Neural progenitor cell (in vitro differentiated cells): ENCODE measurements at places on chromosomes 1 and 21. TPM values are rescaled to one million over a fixed set of nuclear protein-coding genes. Genes with fewer than 3 reads are reported as not detected.

The ADCY10 gene
- total RNA-seq: not detected in 2 replicates

The ACTN2 gene
- 0.52 and 0.81 TPM in 2 replicates for total RNA-seq

The DISC1 gene
- 1.8 and 3.2 TPM in 2 replicates for total RNA-seq

The FCAMR gene
- total RNA-seq: not detected in 2 replicates

The GBP2 gene
- not detected in 2 replicates for total RNA-seq

DNA sequence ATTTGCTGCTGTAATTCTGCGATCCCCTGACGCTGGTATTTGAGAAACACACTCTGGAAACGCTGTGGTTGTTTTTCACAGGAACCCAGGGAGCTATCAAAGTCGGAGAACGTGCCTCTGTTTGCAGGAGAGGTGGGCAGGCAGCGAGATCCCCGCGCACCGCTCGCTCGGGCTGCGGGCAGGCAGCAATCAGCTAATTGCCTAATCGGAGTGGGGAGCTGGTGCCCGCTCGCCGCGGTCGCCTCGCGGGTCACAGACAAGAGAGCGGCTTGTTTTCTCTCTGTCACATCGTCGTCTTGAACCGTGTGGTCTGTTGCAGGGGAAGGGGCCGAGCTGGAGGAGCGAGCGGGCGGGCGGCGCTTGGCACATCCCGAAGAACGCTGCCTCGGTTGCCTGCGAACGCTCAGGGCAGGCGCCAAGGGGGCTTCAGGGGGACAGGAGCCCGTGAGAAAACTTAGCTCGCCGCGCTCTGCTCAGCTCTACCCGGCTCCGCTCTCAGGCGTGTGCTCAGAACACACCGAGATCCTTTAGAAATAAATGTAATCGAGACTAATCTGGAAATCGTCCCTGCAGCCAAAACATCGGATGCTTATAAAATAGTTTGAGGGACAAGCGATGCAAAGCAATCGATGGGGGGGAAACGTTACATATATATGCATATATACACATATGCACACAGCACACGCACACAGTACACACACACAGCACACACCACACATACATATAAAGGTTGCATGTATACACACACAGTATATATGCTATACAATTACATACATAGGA lies 93.6 kb upstream of the SMYD2 start:
- peaks cover 22% of the 10 kb centered on the region for H3K4me1 ChIP-seq
- peak; percentile 62 for DNase-seq
- peaks cover 62% of the 10 kb centered on the region for H3K27me3 ChIP-seq
- H3K4me3 ChIP-seq: peak overlapping the region; percentile 45
- H3K36me3 ChIP-seq: no peaks in the 10 kb centered on the region
- no peak overlapping the region for H3K27ac ChIP-seq

- H3K27me3 ChIP-seq: peaks cover 31% of the 10 kb centered on the region
- no peak overlapping the region for H3K4me3 ChIP-seq
- H3K27ac ChIP-seq: no peak overlapping the region
- DNase-seq: no peak
- H3K36me3 ChIP-seq: no peaks in the 10 kb centered on the region
Measured at GRCh38 chr1:174032671-174033222, 10.6 kb upstream of the RC3H1 start.

- H3K4me1 ChIP-seq: peaks cover 6% of the 10 kb centered on the region
- H3K4me3 ChIP-seq: no peak overlapping the region
- no peaks in the 10 kb centered on the region for H3K27me3 ChIP-seq
- no peak overlapping the region for H3K27ac ChIP-seq
- H3K36me3 ChIP-seq: no peaks in the 10 kb centered on the region
Measured at GRCh38 chr1:25030674-25031589, 100.9 kb upstream of the RUNX3 start.

DNA sequence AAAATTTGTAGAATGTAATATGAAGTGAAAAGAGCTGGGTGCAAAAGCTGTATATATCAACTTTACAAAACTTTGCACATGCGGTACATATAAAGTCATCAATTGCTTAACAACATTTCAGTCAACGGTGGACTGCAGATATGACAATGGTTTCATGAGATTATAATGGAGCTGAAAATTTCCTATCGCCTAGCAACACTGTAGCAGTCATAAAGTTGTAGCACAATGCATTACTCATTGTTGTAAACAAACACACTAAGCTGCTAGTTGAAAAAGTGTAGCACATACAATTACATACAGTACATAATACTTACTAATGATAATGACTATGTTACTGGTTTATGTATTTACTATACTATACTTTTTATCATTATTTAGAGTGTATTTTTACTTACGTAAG lies 64.0 kb downstream of the RGS7 start:
- no peaks in the 10 kb centered on the region for H3K4me1 ChIP-seq
- DNase-seq: no peak
- H3K36me3 ChIP-seq: no peaks in the 10 kb centered on the region
- H3K27ac ChIP-seq: no peak overlapping the region
- no peak overlapping the region for H3K4me3 ChIP-seq
